ENCODE measurements at places on chromosomes 7 and 10.

DNA sequence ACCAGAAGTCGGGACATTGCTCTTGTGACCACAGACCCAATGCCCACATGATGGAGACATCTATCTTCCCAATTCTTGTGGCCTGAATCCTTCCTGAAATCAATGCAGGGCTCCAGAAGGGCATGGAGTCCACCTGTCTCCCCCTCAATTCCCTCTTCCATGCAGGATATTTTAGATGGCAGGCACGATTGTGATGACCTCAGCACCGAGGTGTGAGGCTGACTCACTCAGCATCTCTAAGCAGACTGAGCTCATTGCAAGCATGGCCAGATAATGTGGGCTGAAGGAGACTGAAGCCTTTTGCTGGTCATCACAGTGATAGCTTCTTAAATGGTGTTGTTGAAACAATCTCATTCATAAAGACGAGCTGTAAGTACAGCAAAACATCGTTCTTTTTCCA lies 374.9 kb upstream of the PODXL start:
- DNase-seq, result no peak

DNA sequence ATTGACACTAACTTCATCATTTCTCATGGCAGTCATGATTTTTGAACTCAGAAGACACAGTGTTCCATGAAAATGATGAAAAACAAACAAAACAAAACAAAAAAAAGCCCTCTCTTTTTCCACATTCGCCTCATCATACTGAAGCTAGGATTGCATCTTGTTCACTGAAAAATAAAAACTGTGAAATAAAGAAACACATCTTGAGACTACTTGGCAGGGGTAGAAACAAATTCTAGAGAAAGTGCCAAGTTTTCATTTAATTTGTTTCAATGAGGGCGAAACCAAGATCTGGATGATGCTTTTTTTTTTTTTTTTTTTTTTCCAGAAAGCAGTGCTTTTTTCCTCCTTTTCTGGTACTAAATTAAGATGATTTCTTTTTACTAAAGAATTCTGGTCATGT lies 350.4 kb upstream of the ETV1 start:
- peak; percentile 3 for DNase-seq

DNA sequence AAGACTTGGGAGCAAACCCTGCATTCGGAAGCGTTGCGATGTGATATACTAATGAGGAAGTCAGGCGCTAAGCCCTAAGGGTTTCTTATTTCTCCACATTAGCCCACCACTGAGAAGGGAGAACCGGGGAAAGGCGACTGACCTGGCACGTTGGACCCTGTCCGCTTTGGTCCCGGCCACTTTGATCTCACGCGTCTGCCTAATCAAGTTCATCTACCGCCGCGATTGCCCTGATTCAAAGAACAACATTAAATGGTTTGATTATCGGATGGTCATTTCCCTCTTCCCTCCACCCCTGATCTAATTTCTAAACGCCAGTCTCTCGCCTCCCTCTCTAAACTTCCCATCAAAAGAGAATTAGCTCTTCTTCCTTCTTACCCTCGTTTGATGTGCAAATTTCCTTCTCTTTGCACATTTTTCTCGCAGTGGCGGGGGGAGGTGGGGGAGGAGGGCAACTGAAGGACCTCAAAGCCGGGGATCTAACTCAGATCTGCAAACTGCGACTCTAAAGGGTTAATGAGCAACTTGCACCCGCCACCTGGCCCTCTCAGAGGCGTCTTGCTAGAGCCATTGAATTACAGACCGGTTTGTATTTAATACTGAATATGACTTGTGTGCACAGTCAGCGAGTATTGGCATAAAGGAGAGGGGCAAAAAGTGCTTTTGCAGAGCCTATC lies 687 bp upstream of the DKK1 start:
- no peak for DNase-seq

DNA sequence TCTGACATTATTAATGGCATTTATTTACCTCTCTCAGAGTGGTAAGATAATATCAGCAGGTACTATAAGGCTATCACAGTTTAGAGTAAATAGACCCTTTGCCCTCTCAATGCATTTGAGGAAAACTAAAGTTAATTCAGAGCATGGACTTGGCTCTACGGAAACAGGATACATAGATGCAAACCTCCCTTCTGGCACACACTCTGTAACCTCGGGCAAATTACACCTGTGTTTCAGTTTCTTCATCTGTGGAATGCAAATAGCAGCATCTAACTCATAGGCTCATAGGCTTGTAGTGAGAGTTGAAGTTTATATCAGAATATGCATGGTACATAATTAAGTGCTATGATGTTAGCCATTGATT lies 5.6 kb downstream of the RAPGEF5 start:
- no peak for DNase-seq

DNA sequence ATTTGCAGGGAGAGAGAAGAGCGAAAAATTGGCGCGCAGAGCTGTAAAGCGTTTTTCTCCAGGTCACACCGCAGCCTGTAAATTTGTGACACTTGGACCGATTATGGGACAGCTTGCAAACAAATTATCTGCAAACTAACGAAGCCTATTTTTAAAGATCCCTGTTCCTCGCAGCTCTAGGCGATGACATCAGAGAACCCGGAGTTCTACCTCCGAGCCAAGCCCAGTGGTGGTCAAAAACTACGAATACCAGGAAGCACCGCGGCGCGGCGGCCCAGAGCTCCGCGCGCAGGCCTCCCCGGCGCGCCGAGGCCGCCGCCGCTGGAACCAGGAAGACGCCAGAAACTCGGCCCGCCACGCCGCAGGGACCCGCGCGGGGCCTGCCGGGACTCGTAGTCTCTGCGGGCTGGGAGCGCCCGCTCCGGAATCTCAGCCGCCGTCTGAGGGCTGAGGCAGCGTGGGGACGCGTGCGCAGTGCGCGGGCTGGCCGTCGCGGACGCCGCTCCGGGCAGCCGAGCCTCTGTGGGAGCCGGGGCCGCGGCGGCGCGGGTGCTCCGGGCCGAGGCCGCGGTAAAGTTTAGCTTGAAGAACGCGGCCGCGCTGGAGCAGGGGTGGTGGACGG lies at the start of gene PLEKHA1:
Gene PLEKHA1, plus strand, starts transcription at position 472 of the 622 bp plus-strand sequence. CDS start 18,493 bp downstream, outside the sequence.
- peak; percentile 96 for DNase-seq

DNA sequence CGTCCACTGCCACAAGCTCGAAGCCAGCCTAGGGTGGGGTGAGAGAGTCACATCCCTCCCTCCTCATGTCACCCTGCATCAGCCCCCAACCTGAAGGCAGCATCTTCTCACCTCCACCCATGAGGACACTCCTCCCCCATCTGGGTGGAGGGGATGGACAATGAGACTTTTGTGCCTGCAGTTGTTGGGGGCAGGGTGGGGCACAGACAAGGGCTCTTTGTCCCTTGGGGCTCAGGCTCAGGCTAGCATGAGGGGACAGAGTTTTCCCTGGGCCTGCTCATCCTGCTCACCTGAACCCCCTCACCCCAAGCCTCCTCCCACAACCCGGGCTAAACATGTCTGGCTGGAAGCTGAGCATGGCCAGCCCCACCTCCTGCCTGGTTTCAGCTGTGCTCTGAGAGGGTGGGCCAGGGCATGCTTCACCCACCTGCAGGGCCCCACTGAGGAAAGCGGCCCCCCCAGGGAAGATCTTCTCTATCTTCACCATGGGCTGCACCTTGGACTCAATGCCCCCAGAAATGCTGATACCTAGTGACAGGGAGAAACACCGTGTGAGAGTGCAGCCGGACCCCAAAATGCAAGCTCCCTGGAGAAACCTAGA lies 9.3 kb downstream of the LZTS2 start:
- peak; percentile 94 for DNase-seq

- DNase-seq, result no peak
Measured at GRCh38 chr7:5514440-5515035, 90.9 kb upstream of the TNRC18 start.

DNA sequence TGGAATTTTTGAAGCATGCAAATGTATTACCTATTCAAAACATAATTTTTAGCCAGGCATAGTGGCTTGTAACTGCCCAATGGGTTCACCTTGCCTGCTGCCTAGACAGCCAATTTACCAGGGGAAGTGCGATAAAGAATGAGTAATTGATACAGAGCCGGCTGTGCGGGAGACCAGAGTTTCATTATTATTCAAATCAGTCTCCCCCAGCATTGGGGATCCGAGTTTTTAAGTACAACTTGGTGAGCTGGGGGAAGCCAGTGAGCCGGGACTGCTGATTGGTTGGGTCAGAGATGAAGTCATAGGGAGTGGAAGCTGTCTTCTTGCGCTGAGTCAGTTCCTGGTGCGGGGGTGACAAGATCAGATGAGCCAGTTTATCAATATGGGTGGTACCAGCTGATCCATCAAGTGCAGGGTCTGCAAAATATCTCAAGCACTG lies 29.1 kb upstream of the NRBF2 start:
- DNase-seq, result no peak

DNA sequence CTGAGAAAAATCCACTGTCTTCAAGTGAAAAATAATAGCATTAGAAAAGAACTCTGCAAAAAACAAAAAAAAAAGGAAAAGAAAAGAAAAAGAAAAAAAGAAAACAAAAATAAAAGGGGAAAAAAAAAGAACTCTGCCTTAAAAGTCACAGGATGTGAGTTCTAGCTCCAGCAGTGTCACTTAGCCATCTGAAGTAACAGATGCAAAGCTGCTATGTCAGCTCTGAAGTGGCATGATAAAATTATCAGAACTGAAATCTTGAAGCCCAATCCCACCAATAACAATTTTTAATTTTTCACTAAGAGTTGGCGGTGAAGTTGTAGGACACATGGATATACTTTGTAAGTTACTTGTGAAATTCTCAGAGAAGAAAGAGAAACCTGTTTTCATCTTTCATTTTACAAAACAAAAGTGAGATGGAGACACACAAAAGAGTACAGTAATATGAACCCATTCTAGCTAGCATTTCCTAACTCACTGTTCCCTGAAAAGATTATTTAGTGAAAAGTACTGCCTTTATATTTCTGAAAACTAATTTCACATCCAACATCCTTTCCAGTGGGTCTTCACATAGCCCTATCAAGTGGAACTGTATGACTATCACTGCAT lies 103.5 kb downstream of the ELAPOR2 start:
- no peak for DNase-seq

- no peak for DNase-seq
Measured at GRCh38 chr7:157016352-157017041, 6.0 kb upstream of the MNX1 start.

DNA sequence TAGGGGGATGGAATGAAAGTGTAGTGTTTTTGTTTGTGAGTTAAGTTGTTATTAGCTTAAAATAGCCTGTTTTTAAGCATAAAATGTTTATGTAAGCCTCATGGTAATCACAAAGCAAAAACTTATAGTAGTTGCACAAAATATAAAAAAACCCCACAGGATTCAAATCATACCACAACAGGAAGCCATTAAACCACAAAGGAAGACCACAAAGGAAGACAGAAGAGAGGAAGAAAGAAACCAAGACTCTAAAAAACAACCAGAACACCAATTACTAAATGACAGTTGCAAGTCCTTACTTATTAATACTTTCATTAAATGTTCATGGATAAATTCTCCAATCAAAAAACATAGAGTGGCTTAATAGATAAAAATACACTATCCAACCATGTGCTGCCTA lies 63.6 kb downstream of the ANKRD7 start:
- no peak for DNase-seq

GRCh38 chr7:17815318-17815717 lies 125.0 kb downstream of the SNX13 start:
- no peak for DNase-seq

- no peak for DNase-seq
Measured at GRCh38 chr10:114938856-114939193, 830 bp downstream of the TRUB1 start.

All from globus pallidus (tissue), 1 donor.